ENCODE measurements at places on chromosomes 6 and 20. TPM values are rescaled to one million over a fixed set of nuclear protein-coding genes. Genes with fewer than 3 reads are reported as not detected.
A peak's percentile ranks its signal among the peaks of the same experiment; 100 is the strongest.

BCAS1 gene
- 0.46 TPM for total RNA-seq

SEL1L2 gene
- total RNA-seq, result 4.7 TPM

TREML2 gene
- not detected for total RNA-seq

CLDN20 gene
- total RNA-seq, result not detected

WFDC2 gene
- 246 TPM for total RNA-seq

SLC22A16 gene
- total RNA-seq, result 0.50 TPM

ID4 gene
- 96.3 TPM for total RNA-seq

BMP6 gene
- 5.5 TPM for total RNA-seq

SLC17A1 gene
- total RNA-seq, result not detected

SPACA1 gene
- total RNA-seq, result not detected

UBE2V1 gene
- total RNA-seq, result 77.2 TPM

DNA sequence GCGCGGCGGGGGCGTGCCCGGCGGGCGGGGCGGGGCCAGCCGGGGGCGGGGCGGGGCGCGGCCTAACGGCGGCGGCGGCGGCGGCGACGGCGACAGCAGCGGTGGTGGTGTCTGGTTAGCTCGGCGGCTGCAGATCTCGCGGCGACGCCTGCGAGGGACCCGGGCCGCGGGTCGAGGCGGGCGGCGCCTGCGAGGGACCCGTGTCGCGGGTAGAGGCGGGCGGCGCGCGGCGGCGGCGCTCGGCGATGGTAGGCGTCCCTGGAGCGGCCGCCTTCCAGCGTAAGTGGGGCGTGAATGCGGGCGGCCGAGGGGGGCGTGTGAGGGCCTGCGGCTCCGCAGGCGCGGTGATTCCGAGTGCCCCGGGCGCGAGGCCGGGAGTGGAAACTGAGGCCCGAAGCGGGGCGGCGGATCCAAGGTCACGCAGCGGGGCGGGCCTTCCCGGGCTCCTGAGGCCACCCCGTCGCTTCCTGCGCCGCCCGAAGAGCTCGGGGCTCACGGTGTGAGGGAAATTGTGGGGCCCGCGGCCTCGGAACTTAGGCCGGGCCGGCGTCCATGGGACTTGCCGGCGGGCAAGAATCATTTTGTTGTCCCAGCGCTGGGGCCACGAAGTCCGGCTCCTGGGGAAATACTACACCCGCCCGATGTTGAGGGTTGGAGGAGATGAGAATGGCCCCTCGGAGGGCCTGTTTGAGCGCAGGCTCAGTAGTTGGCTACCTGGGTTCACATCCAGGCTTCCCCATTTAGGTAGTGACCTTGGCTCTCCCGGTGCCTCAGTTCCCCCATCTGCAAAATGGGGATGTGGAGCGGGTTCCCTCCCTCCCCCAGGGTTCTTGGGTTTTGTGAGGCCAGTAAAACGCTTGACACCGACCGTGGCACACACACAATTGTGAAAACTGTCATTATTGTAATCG, at the start of gene CBFA2T2:
Gene CBFA2T2 (plus strand): TSS at position 74 of the 911 bp plus-strand sequence. CDS start 172 bp downstream, at position 246.
- H3K27me3 ChIP-seq, result no peaks in the 10 kb centered on the region
- H3K4me1 ChIP-seq, result peaks cover 6% of the 10 kb centered on the region
- peak within 1 kb of the TSS; percentile 86 for H3K27ac ChIP-seq
- peak within 1 kb of the TSS; percentile 94 for H3K4me3 ChIP-seq

GRCh38 chr6:29442719-29443118, 3.6 kb downstream of the OR10C1 start:
- no peaks in the 10 kb centered on the region for H3K27me3 ChIP-seq
- no peak for DNase-seq
- no peaks in the 10 kb centered on the region for H3K4me1 ChIP-seq
- no peak overlapping the region for H3K4me3 ChIP-seq
- no peak overlapping the region for H3K27ac ChIP-seq
- H3K36me3 ChIP-seq, result no peaks in the 10 kb centered on the region

DNA sequence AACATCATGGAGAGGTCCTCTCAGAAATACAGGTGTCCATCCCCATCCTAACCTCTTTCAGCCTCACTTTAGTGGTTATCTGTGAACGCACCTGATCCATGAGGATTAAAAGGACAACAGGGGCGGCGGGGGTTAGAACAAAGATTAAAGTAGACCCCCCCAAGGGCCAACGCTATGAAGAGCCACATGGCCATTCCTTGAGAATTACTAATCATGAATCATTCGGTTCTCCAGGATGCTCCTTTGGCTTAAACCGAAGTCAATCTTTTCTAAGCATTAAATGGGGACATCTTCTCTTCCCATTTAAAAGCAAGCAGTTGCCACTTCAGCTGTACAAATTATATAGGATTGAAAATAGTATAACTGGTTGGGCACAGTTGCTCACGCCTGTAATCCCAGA, 212.4 kb downstream of the GMPR start:
- H3K4me3 ChIP-seq, result no peak overlapping the region
- H3K4me1 ChIP-seq, result peaks cover 7% of the 10 kb centered on the region
- H3K36me3 ChIP-seq, result no peaks in the 10 kb centered on the region
- H3K27me3 ChIP-seq, result no peaks in the 10 kb centered on the region

- no peaks in the 10 kb centered on the region for H3K36me3 ChIP-seq
- no peaks in the 10 kb centered on the region for H3K27me3 ChIP-seq
- H3K27ac ChIP-seq, result no peak overlapping the region
- no peaks in the 10 kb centered on the region for H3K4me1 ChIP-seq
- no peak for DNase-seq
- H3K4me3 ChIP-seq, result no peak overlapping the region
Measured at GRCh38 chr20:5416086-5416485, 99.3 kb upstream of the PROKR2 start.

GRCh38 chr6:138026342-138026741, 80.9 kb downstream of the PERP start:
- H3K4me3 ChIP-seq, result no peak overlapping the region
- H3K36me3 ChIP-seq, result no peaks in the 10 kb centered on the region

GRCh38 chr6:39181826-39182225, 47.4 kb downstream of the KCNK5 start:
- no peak overlapping the region for H3K4me3 ChIP-seq
- no peak for DNase-seq

GRCh38 chr20:64049878-64050260, 430 bp upstream of the SOX18 start:
- no peaks in the 10 kb centered on the region for H3K36me3 ChIP-seq
- peak overlapping the region; percentile 10 for H3K4me3 ChIP-seq
- peaks cover 2% of the 10 kb centered on the region for H3K4me1 ChIP-seq
- no peak overlapping the region for H3K27ac ChIP-seq
- peaks cover 7% of the 10 kb centered on the region for H3K27me3 ChIP-seq

GRCh38 chr20:33893314-33893713, 82.2 kb downstream of the CHMP4B start:
- H3K27me3 ChIP-seq, result no peaks in the 10 kb centered on the region
- H3K36me3 ChIP-seq, result no peaks in the 10 kb centered on the region
- no peaks in the 10 kb centered on the region for H3K4me1 ChIP-seq
- H3K4me3 ChIP-seq, result no peak overlapping the region
- no peak overlapping the region for H3K27ac ChIP-seq

DNA sequence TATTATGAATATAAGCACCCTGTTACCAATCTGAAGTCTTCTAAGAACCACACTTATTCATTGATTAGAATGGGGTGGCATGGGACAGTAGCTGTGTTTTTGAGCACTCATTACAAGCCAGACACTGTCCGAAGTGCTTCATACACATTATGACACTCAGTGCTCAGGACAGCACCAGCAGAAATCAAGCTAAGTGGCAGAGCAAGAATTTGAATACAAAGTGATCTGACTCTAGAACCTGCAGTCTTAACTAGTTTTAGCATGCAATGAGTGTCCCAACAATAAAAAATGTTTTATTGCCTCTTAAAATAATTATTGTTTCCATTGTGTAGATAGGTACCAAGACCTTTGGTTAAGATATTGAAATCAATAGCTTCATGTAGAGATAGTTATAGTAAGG, 39.1 kb upstream of the GLP1R start:
- H3K36me3 ChIP-seq, result no peaks in the 10 kb centered on the region
- no peak overlapping the region for H3K4me3 ChIP-seq

DNA sequence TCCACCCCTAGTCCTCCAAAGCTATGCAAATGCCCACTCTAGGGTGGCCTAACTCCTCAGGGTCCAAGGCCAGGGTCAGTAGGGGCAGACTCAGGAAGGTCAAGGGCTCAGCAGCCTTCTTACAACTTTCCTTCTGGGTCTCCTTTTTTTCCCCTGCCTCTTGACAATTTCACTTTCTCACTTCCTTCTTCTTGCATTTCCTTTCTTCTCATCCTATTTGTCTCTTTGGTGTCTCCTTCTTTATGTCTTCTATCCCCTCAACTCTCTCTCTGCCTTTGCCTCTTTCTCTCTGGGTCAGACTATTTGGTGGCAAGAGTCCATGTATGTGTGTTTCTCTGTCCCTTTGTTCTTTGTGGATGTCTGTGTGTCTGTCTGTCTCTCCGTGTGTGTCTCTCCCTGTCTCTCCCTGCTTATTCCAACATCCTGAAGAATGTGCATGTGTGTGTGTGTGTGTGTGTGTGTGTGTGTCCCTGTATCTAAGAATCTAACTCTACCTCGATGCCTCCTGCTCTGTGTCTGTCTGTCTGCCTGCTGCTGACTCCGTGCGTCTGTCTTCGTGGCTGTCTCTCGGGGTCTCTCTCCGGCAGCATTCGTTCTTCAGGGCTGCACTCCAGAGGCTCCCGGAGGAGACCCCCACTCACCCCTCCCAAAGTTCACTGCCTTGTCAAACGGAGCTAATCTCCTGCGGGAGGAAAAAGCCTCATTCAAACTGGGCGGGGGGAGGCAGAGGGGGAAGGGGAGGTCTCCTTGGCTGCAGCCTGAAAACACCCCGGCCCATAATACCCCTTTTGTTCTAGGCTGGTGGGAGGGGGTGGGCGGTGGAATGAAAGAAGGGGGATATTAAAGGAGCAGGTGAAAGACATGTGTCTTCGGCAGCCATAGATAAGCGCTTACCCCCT, 51.7 kb upstream of the FOXP4 start:
- H3K4me3 ChIP-seq, result no peak overlapping the region
- no peaks in the 10 kb centered on the region for H3K27me3 ChIP-seq
- no peak for DNase-seq
- H3K36me3 ChIP-seq, result no peaks in the 10 kb centered on the region
- H3K27ac ChIP-seq, result no peak overlapping the region

Data from ovary (tissue), 10 donors.